ENCODE measurements at places on chromosomes 1 and 21.

DNA sequence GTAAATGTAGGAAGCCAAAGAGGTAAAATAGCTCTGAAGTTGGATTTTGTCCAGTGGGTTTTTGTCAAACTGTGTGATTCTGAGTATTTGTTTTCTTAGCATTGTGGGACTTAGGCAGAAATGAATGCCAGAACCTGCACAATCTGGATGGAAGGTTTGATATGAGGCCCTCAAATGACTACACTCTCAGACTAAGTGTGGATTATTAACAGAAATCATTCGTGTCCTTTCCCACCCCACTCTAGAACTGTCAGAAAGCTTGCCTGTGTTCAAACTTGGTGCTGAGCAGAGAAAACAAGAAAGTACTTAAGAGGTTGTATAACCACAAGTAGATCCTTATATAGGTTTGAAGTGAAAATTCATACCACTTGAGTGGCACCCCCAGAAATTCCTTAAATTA lies 88.5 kb downstream of the WDR3 start:
- no peak for DNase-seq

GRCh38 chr1:48236716-48237470 lies 14.4 kb downstream of the SLC5A9 start:
- DNase-seq: peak; percentile 67

DNA sequence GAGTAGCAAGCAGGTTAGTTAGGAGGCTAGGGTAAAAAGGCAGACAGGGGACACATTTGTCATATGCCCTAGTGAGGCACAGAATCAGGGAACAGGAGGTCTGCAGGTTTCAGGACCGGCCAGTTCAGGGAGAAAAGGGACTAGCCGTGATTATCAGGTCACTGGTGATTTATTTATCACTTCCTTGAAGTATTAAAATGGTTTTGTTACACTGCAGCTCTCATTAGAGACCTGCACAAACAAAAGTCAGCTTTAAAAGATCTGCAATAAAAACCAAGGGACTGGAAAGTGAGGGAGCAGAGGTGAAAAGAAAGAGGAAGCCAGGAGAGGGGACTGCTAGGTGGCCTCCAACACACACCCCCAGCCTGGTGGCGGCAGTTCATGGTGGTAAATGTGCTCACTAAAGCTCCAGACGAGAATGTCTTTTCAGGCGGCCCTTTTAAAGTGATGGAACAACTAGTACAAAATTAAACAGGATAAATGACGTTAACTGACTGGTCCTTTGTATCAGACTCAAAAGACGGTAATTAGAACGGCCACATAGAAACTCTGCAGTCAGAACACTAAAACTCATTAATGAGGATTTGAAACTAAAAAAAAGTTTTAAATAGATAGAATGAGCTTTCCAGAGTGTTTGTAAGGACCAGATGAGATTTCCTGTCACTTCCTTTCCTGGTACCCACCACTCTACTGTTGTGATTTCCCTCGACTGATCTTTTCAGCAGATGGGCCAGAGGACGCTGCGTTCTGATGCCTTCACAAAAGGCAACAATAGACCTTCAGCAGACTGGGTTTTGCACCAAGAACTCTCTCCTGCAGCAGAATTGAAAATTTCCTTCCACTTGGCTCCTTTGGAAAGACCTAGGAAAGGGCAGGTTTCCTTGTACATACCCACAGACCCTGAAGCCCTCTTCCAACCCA lies 136.8 kb downstream of the NTPCR start:
- DNase-seq: no peak

DNA sequence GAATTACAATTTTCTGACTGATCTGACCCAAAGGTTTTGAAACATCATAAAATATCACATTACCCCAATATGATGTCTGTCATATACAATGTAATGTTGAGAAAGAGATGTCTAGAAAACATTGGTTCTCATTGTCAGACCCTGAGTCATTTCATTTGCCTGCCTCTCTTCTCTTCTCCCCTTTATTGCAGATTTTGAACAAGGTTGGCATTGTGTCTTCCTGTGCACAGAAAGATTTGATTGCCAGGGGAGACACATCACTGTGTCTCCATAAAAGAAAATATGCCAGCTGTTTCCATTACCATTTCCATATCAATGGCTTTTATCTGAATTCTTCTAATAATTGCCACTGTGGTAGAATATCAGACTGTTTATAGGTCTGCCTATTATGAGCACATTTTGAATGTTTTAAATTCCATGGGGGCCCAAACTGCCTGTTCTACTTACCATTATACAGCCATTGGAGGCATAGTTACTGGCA lies 65.6 kb downstream of the IFI44 start:
- DNase-seq: no peak

DNA sequence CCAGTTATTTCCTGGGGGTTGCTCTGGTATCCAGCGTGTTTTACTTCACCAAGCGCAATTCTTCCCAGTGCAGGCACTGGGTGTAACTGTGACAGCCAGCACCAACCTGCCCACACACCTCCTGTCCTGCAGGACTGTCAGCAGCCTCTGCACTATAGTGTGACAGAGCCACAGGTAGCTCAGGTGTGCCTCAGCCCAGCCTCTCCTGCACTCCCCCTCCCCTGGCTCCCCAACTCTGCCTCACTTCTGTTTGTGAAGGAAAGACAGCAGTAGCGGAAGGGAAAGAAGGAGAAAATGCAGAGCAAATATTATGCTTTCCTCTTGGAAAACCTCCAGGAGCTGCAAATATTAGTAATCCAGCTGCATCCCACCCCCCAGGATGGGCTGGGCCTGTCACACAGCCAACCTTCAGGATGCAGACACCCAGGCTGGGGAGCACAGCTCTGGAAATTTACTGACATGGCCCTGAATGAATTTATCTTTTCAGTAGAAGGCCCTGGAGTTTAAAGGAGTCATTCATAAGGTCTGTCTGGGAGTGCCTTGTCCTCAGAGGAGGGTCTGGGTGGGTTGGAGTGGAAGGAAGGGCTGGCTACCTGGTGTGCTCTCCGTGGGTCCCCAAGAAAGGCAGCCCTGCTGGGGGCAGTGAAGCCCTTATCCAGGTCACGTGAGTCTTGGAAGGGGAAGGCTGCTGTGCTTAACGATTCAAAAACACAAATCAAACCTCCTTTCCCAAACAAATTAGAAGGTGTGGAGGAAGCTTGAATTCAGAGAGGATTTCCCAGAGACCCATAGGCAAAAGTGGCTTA lies 20.9 kb downstream of the CAPN2 start:
- DNase-seq: peak; percentile 46

- DNase-seq: no peak
Measured at GRCh38 chr1:27435566-27436203, 43.3 kb downstream of the GPR3 start.

- no peak for DNase-seq
Measured at GRCh38 chr1:174399211-174399610, 48.6 kb upstream of the GPR52 start.

- DNase-seq: no peak
Measured at GRCh38 chr1:178243890-178244289, 150.0 kb downstream of the RASAL2 start.

DNA sequence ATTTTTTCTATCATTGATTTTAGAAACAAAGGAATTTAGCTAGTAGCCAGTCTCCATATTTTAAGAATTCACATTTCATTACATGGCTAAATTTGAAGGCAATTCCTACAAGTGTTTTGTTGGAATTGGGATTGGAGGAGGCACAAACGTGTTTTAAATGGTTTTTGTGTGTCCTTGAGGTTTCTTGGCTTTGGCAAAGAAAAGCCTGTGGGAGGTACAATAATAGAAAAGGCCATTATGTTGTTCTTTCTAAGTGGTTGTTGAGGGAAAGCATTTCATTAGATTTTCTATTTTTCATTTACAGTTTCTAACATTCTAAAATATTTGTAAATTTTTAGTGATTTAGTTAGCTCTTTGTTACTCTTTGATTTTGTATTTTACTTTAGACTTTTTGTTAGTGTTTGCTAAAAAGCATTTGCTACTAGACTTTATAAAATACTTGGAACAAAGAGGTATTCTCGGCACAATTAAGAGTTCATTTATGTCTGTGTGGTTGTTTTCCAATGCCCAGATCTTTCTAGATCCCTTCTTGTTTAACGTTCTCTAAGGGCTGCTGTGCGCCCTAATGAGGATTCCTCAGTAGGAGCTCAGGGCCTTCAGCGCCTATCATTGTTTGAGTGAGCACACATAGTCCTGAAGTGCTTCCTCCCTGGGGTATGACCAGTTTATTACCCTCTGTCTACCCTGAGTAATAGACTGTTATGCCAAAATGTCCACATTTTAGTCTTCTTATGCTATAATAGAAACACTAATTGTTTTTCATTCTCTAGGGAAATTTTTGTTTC lies 70.0 kb upstream of the KIAA1614 start:
- peak; percentile 23 for DNase-seq

- no peak for DNase-seq
Measured at GRCh38 chr1:51506537-51506936, 12.5 kb downstream of the EPS15 start.

DNA sequence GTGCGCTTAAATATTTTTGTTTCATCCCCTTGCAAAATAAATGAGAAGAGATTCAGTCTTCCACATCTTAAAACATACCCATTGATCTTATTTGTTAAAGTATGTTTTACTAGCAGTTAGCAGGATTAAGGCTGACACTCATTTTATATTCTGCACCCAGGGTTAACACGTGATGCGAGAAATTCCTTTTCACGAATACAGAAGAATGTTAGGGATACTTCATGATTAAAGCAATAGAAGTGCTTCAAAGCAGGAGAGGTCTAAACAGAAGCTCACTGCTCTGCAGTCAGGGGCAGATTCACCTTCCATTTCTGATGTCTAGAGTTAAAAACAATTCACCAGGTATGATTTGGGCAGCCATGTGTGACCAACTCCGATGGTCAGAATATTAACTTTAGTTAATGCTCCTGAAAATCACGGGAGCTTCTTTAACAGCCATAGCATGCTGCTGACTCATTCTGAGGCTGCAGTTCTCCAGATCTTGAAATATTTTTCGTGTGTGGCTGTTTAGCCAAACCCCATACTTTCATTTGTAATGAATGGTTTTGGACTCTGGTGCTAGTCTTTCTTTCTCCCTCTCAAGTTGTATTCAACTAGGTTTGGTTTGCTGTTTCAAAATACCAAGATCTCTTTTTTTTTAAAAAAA lies 19.7 kb downstream of the BCAR3 start:
- DNase-seq: no peak

DNA sequence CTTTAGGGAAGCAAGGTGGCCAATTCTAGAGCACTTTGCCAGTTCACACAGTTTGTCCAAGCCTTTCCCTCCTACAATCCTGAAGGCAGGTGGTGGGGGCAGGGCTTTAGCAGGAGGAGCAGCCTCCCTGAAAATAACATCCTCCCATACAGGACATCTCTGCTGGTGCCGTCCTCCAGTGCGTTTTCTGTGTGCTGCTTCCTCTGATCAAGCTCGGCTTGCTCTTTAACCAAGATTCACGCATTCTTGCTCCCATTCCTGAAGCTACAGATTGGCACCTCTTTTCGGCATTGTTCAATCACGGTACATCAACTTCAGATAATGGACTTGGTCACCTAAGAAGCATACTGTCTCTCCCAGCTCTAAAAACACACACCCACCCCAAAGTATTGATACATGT lies 7.5 kb upstream of the DPT start:
- DNase-seq: no peak

DNA sequence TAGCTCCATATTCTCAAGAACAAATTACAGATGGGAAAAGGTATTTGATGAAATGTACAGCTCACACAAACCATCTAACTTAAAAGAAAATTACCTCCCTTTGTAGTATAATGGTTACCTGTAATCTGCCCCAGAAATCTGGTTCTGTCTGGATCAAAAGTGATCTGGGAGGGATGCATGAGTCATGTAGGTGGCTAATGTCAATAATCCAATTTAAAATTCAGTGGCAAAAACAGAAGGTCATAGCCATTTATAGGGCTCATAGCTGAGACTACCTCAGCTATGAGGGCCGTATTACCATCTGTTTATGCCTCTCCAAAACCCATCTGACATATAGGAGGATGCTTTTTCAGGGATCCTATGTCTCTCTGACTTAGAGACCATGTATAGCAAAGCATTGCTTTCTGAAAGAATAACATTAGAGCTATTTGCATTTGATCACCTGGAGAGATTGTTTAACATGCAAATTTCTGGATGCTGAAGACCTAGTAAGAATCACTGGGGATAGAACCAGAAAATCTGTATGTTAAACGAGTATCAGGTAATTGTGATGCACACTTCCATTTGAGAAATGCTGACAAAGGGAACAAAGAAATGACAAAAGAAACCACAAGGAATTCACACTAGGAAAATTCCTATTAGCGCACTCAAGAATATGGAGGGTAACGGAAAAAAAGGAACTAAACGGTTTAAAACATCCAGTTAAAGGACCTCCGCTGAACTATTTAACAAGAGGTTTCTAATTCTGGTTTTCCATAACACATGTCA lies 17.6 kb downstream of the PAXBP1 start:
- no peak for DNase-seq

- no peak for DNase-seq
Measured at GRCh38 chr1:61585714-61586113, 139.2 kb downstream of the TM2D1 start.

DNA sequence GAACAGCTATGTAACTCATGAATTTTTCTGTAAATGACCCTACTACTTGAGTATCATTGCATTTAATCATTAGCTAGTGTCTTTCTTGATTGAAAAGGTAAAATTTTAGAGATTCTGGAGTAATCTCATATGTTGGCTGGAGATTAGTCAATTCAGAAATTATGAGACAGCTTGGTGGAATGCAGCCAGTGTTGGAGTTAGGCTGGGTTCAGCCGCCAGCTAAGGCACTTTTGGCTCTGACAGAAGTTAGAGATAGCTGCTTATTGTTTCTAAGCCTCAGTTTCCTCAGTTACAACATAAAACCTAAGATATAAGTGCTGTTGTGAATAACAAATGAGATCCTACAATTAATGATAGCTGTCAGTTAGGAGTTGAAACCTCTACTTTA lies 49.4 kb downstream of the TBCE start:
- no peak for DNase-seq

DNA sequence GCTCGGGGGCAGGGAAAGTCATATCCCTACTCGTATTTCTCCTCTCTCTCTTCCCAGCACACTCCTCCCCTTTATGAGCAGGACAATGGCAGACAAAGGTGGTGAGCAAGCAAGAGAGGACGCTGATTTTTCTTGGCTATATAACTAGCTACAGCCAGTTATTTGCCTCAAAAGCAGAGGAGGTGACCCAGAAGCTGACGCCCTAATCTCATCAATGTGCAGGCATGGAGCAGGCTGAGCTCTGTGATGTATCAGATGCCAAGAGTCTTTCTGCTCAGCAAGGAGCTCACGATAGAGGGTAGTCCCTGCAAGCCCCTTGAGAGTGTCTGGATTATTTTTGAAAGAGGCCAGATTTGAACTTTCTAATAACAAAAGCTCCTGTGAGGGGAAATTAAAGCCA lies 75.5 kb downstream of the ASTN1 start:
- DNase-seq: no peak

DNA sequence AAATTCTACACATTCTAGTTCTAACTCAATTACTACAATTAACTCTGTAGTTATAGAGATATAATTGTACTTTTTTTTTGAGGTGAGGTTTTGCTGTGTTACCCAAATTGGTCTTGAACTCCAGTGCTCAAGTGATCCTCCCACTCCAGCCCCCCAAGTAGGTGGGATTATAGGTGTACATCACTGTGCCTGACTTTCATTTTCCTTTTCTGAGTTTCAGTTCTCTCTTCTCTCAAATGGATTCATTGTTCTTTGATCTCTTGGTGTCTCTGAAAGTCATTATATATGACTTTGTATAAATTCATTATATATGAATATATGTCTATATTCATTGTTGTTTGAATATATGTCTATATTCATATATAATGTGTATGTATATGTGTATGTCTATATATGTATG lies 74.0 kb upstream of the GALNT2 start:
- DNase-seq: no peak

- no peak for DNase-seq
Measured at GRCh38 chr1:51623450-51623849, 6.6 kb downstream of the OSBPL9 start.

- no peak for DNase-seq
Measured at GRCh38 chr1:87338566-87338965, 9.9 kb downstream of the LMO4 start.
